ENCODE measurements at places on chromosomes 7 and 10. TPM values are rescaled to one million over a fixed set of nuclear protein-coding genes. Genes with fewer than 3 reads are reported as not detected.
A peak's percentile ranks its signal among the peaks of the same experiment; 100 is the strongest.

AGMO gene
- total RNA-seq = not detected

WAPL gene
- 47.5 TPM for total RNA-seq

CHRM2 gene
- not detected for total RNA-seq

RTKN2 gene
- 6.9 TPM for total RNA-seq

ATP6V0A4 gene
- not detected for total RNA-seq

TMEM270 gene
- not detected for total RNA-seq

HIP1 gene
- 5.4 TPM for total RNA-seq

GARIN1A gene
- total RNA-seq = 0.25 TPM

- no peaks in the 10 kb centered on the region for H3K4me1 ChIP-seq
- no peak overlapping the region for H3K4me3 ChIP-seq
- H3K36me3 ChIP-seq = no peaks in the 10 kb centered on the region
- no peak overlapping the region for H3K27ac ChIP-seq
Measured at GRCh38 chr7:141184532-141185190, 110.8 kb downstream of the TMEM178B start.

DNA sequence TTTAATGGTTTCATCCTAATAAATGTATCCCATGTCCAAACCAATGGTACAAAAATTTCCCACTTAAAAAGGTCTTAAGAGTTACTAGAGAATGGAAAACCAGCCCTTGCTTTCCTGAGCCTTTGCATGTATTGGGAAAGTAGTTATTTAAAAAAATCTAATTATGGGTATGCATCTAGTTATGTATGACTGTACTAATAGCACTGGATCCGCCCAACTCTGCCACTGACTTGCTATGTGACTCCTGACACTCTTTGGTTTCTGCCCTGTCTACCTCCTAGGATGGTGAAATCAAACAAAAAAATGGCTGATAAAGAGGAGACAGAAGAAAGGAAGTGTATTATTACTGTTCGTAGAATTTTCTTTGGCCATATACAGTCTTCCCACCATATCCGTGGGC lies 110.4 kb upstream of the CCDC6 start:
- H3K4me1 ChIP-seq = no peaks in the 10 kb centered on the region
- no peak for DNase-seq
- H3K36me3 ChIP-seq = no peaks in the 10 kb centered on the region
- H3K27ac ChIP-seq = no peak overlapping the region

- no peaks in the 10 kb centered on the region for H3K36me3 ChIP-seq
- H3K4me1 ChIP-seq = peaks cover 1% of the 10 kb centered on the region
- DNase-seq = no peak
- no peak overlapping the region for H3K4me3 ChIP-seq
- H3K27ac ChIP-seq = no peak overlapping the region
Measured at GRCh38 chr10:33653584-33654367, 319.3 kb upstream of the NRP1 start.

DNA sequence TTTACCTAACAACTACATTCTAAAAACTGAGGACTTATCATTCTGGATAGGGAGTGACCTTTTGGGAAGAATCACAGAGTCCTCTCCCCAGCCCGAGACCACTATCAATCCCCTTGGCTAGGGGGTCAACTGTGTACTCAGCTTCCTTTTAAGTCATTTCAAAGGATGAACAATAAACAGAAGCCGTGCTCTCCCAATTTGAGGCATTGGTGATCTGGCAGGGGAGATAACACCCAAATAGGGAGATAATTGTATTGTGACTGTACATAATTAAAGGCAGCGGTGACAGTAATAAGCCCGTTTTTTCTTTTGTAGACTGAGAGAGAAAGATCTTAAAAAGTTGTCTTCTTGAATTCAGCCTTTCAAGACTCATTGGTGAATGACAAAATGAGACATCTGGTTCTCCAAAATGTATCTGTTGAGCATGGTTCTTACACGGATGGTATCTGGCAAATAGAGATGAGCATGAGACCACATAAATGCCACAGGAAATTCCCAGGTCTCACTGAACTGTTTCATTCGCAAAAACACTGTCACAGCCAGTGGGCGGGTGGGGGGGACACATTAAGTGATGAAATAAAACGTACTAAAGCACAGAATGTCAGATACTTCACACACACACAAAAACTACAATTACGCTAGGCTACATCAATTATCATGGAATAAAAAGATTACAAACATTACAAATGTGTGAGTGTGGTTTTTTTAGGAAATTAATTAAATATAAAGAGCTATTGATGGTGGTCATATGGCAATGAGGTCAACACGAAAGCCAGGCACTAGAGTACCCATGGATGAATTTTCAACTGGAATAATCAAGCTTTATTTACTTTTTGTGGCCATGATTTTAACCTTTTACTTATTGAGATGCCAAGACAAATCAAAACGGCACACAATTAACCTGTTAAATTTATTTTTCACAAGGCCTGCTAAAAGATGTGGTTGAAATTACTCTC lies 108.4 kb downstream of the HIPK2 start:
- no peak for DNase-seq
- no peak overlapping the region for H3K27ac ChIP-seq
- H3K27me3 ChIP-seq = no peaks in the 10 kb centered on the region
- H3K4me3 ChIP-seq = no peak overlapping the region
- peaks cover 2% of the 10 kb centered on the region for H3K36me3 ChIP-seq

DNA sequence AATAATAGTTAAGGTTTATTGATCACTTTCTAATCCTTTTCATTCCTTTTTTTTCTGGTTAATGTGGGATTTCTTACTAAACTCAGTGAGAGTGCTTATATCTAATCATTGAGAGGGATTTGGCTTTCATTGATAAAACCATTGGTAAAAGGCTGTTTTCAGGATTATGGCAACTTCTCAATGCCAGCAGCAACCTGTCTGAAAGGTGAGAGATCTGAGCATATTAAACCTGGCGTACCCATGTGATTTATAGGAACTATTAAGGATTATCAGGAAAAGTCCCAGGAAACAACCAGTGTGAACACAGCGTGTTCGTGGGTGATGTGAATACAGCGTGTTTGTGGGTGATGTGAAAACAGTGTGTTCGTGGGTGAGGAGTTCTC lies 65.9 kb downstream of the PDIA4 start:
- no peaks in the 10 kb centered on the region for H3K36me3 ChIP-seq
- H3K27me3 ChIP-seq = peaks cover 3% of the 10 kb centered on the region
- peak overlapping the region; percentile 85 for H3K4me3 ChIP-seq
- H3K27ac ChIP-seq = peak overlapping the region; percentile 74

- no peak overlapping the region for H3K27ac ChIP-seq
- peaks cover 12% of the 10 kb centered on the region for H3K4me1 ChIP-seq
- no peak for DNase-seq
- no peaks in the 10 kb centered on the region for H3K36me3 ChIP-seq
Measured at GRCh38 chr7:7932553-7932952, 36.0 kb upstream of the GLCCI1 start.

GRCh38 chr10:80760914-80761371 lies 223.2 kb downstream of the SH2D4B start:
- H3K4me3 ChIP-seq = no peak overlapping the region
- H3K4me1 ChIP-seq = no peaks in the 10 kb centered on the region
- no peak overlapping the region for H3K27ac ChIP-seq
- no peak for DNase-seq
- no peaks in the 10 kb centered on the region for H3K36me3 ChIP-seq

DNA sequence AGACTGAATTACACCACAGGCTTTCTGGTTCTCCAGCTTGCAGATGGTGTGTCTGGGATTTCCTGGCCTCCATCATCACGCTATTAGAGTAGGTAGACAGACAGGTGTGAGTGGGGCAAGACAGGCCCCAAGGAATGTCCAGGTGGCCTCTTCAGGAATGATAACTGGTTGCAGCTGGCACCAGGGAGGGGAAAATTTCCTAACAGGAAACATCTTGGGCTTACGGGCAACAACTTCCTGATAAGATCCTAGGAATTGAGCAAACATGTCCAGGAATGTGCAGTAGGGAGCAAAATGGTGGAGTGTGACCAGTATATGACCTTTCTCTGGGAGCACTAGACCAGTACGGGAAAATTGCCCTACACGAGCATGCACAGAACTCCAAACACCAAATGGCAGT lies 11.3 kb downstream of the XRCC2 start:
- no peak overlapping the region for H3K4me3 ChIP-seq
- H3K27ac ChIP-seq = no peak overlapping the region
- no peak for DNase-seq
- H3K4me1 ChIP-seq = peaks cover 6% of the 10 kb centered on the region

GRCh38 chr10:98096731-98097130 lies 37.7 kb upstream of the R3HCC1L start:
- no peak overlapping the region for H3K27ac ChIP-seq
- H3K4me3 ChIP-seq = no peak overlapping the region
- DNase-seq = no peak
- no peaks in the 10 kb centered on the region for H3K36me3 ChIP-seq
- H3K4me1 ChIP-seq = no peaks in the 10 kb centered on the region
- H3K27me3 ChIP-seq = peaks cover 10% of the 10 kb centered on the region

DNA sequence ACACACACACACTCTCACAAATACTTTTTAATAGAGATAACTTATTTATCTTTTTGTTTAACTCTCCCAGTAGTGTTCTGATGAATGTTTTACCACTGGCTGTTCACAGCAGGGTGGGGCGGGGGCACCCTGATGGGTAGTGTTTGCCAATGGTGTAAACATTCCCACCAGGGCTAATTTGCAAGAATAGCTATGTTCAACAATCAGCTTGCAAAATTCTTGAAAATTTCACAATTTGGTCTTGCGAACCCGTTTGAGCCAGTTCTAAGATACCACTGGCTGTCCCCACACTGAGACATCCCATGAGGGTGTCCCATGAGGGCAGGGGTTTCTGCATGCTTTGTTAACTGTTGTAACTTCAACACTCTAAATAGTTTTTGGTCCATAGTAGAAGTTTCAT lies 348.5 kb downstream of the CXCL12 start:
- H3K4me1 ChIP-seq = no peaks in the 10 kb centered on the region
- H3K27me3 ChIP-seq = peaks cover 5% of the 10 kb centered on the region
- no peak overlapping the region for H3K27ac ChIP-seq
- H3K4me3 ChIP-seq = no peak overlapping the region
- no peak for DNase-seq
- no peaks in the 10 kb centered on the region for H3K36me3 ChIP-seq

DNA sequence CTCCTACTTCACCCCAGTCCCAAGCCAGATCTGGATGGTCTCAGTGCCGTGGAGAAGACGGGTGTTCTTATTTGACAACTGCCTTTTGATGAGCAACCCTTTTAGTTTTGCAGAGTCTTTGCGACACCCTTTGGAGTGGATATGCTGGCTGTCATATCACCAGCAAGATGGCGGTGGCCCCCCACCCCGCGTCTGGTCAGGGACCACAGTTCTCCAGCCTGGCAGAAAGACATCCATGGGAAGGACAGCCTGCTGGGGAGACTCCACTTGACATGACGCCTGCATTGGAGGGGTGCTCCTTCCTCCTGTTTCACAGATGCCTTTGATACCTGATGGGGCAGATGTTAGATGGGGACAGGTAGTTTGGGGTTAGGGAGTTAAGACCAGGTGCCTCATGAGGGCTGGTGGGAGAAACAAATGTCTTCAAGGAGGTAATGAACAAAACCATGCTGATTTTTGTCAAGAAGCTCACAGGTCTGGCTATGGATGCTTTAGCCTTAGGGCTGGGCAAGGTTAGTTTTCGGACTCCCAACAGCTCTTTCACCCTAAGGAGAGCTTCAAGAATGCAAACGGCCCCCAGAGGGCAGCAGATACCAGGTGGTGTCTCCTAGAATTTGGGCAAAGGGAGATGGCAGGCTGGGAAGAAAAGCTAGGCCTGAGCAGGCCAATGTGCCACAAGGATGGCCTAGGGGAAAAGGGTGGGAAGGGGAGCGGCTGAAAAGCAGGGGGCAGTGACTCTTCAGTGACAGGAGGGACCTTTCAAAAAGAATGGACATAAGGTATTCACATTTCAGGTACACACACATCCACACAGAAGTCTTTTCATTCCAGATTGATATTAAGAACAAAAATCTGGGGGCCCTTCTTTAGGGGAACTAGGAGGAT lies 95.2 kb downstream of the CLEC2L start:
- H3K4me1 ChIP-seq = peaks cover 4% of the 10 kb centered on the region
- no peak overlapping the region for H3K4me3 ChIP-seq
- no peak overlapping the region for H3K27ac ChIP-seq
- peak; percentile 44 for DNase-seq
- H3K27me3 ChIP-seq = no peaks in the 10 kb centered on the region
- peaks cover 4% of the 10 kb centered on the region for H3K36me3 ChIP-seq

GRCh38 chr10:68560186-68560942 lies at the start of gene TET1:
TET1 (plus strand) TSS chr10:68560337; CDS start chr10:68572339, 12,002 bp downstream.
- peak within 1 kb of the TSS; percentile 62 for H3K4me3 ChIP-seq
- no peak within 1 kb of the TSS for H3K27ac ChIP-seq
- peaks cover 26% of the 10 kb centered on the region for H3K4me1 ChIP-seq
- H3K36me3 ChIP-seq = no peaks in the 10 kb centered on the region
- DNase-seq = peak; percentile 18

- H3K4me1 ChIP-seq = no peaks in the 10 kb centered on the region
- no peaks in the 10 kb centered on the region for H3K36me3 ChIP-seq
- DNase-seq = no peak
- H3K27me3 ChIP-seq = no peaks in the 10 kb centered on the region
- no peak overlapping the region for H3K27ac ChIP-seq
Measured at GRCh38 chr7:13290975-13291374, 603.5 kb downstream of the ARL4A start.

DNA sequence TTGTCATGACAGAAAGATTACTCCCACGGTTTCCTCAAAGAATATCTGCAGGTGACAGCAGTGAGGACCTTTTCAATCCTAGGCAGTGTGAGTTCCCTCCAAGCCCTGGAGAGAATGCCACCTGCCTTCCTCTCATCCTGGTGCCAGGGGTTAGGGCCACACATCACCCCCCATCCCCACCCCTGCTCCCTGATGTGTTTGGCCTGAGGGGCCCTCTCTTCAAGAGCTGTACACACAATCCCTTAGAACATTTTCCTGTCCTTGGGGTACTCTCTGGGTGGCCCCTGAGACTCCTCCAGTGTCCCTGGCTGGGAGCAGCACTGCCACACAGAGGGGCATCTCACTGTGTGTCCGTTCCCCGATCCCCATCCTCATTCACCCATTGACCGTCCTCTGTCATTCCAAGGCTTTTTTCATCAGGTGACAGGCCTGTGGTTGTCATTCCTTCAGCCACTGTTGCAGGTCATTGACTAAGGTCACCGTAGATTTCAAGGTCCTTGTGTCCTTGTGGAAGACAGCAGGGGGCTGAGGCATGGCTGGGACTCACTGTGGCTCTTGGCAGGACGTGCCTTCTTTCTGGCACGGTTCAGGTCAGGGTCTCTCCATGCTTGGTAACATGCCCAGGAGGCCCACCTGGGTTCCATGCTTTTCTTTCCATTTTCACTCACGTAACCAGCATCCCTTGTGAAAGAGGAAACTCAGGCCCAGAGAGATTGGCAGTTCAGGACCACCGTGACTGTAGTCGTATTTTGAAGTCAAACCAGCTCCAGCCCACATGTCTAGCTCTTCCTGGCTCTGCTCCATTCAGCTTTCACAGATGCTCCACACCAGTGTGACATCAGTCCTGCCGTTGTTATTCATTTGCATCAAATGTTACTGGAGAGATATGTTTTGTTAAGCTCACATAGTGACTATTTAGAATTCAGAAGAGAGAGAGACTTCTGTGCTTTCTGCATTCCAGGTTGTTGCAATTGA lies 26.8 kb upstream of the BTBD16 start:
- no peak overlapping the region for H3K4me3 ChIP-seq
- peaks cover 2% of the 10 kb centered on the region for H3K27me3 ChIP-seq
- H3K36me3 ChIP-seq = no peaks in the 10 kb centered on the region
- H3K4me1 ChIP-seq = no peaks in the 10 kb centered on the region

Data from activated CD4-positive, alpha-beta memory T cell treated with anti-CD3 and anti-CD28 coated beads, Interleukin-2, amount 10 ng/mL, durations not matched to agents 7 days and 5 days (primary cell).